A375 (cell line): ENCODE measurements at places on chromosomes 4 and X. TPM values are rescaled to one million over a fixed set of nuclear protein-coding genes. Genes with fewer than 3 reads are reported as not detected.

GAGE12H gene
- 1.0 TPM in 1 of 2 replicates, not detected in the other for total RNA-seq

GRIA2 gene
- 4.3 and 6.3 TPM in 2 replicates for total RNA-seq

DNAAF6 gene
- total RNA-seq, result not detected in 2 replicates

ARSJ gene
- 16.6 and 19.7 TPM in 2 replicates for total RNA-seq
